ENCODE measurements at places on chromosomes 5 and 9.

DNA sequence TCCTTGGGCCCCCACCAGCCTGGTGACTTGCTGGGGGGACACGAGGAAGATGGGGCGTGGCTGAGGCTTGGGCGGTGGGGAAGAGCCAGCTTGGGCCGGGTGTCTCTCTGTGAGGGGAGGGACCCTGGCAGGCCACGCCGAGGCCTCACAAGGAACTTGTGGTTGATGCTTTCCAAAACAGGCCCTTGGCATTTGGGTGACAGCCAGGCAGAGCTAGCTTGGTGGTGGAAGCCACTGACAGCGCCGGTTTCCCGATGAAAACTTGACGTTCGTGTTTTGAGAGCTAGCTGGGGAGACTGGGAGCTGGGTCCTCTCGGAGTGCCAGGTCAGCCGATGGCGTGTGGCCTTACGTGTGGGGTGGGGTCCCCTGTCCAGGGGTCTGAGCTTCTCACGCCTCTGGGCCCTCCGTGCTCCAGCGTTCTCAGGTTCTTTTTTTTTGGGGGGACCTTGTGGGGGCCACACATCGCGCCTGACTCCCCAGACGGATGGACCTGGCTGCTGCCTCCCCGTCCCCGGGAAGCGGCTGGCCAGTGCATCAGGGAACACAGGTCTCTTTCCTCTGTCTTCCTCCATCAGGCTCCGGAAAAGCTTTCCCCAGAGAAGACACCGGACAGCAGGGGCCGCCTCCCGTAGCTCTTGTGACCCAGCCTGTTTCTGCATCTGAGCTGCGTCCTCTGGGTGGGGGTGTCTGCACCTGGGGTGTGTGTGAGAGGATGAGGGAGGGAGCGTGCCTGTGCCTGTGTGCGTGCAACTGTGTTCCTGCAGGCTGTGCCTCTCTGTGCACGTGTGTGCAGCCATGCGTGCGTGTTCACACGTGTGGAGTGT lies 129.3 kb upstream of the LPCAT1 start:
- peak; percentile 27 for DNase-seq

- no peak for DNase-seq
These were observed 639.7 kb upstream of the C9orf72 start for GRCh38 chr9:28212979-28213378.

GRCh38 chr9:38010918-38011704 lies 57.9 kb downstream of the SHB start:
- DNase-seq, result peak; percentile 24

DNA sequence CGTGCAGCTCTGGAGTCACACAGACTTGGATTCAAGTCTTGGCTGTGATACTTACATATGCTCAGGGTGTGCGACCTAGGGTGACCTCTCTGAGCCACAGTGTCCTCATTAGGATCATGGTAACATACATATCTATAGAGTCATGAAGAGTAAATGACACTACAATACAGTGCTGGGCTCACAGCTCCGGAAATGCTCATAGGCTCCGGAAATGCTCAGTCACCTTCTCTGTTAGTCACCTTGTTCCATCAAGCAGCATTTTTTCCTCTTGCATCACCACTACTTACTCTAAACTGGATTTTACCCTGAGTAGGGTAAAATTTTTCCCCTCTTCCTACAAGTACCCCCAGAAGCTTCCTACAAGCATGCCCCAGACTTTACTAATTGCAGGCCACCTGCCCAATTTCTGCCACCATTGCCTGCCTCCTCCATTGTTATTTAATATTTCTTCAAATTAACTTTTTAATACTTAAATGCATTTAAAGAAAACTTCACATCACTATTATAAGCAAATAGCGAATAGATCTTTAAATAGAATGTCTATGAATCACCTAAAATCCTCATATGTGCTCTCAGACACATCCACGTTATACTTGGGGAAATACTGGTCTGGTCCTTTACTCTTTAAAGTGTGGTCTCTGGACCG lies 147.6 kb upstream of the SPRY4 start:
- no peak for DNase-seq

DNA sequence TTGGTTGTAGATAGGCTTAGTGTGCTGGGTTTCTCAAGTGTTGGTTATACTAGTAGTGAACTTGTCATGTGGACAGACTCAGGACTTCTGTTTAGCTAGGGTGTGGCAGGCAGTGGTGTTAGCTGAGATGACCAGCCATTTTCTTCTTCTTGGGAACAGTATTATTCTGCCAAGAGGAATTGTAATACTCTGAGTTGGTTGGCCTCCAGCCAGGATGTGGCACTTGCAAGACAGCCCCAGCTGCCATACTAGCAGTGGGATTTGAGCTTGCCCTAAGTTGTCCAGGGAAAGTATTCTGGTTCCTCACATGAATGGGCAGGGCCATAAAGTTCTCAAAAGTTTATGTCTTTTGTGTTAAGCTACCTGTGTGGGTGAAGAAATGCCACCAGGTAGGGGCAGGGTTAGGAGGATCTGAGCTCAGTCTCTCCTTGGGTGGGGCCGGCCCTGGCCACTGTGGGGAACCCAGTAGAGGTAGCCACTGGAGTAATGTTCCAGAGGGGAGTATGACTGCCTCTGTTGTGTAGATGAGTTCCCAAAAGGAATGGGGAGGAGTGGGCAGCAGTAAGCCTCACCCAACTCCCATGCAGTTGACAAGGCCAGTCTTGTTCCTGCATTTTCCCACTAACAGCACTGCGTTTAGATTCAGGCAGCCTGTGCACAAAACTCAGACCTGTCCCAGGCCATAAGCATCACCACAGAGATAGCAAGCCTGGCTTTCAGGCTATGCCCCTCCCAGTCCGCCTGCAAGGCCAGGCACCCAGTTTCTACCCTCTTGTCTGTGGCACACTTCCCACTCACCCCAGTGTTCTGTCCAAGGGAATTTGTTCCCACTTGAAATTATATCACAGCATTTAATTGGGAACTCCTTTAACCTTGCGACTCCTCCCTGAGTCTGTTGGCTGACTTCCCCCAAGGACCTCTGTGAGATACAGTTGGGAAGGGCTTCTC lies 250.7 kb downstream of the ANXA1 start:
- no peak for DNase-seq

DNA sequence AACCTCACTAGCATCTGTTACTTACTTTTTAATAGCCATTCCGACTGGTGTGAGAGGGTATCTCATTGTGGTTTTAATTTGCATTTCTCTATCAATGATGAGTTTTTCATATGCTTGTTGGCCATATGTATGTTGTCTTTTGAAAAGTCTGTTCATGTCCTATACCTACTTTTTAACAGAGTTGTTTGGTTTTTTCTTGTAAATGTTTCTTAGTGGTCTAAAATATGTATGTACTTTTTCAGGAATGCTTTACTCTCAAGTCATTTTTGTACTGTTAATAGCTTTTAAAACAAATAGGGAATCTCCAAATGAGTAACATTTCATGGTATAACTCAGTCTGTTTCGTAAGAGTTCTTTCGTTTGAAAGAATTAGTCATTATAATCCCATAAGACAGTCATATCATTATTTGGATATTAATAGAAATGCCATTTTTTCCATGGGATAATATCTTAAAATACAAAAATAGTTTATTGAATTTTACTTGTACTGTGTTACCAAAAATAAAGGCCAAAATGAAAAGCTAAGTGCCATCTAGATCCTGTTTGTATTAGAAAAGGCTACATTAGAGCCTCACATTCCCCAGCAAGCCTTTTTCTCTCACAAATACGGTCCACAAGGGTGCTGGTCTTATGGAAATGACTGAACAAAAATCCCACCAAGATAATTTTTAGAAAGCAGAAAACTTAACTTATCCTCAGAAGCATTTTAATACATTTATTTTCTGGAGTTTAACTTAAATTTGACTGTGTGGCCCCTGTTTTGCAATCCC lies 247.7 kb downstream of the PJA2 start:
- no peak for DNase-seq

- no peak for DNase-seq
These were observed 123.9 kb downstream of the UNC13B start for GRCh38 chr9:35285731-35286130.

DNA sequence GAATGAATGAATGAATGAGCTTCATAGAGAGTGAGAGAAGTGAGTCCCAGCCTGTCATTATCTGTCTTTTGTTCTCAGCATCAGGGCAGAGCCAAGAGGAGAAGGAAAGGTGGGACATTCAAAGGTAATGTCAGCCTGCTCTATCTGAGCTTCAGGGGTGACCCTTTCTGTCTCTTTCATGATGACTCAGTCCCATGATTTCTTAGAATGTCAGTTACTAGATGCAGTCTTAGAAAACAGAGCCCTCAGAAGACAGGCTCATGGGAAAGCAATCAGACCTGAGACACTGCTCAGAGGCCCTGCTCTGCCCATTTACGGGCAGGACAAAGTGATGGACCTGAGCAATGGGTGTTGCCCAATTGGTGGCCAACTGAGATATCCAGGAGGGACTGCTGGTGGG lies 1.1 kb downstream of the SPATA31D1 start:
- no peak for DNase-seq

- DNase-seq, result no peak
These were observed 37.8 kb upstream of the LPAR1 start for GRCh38 chr9:111076042-111076441.

- DNase-seq, result no peak
These were observed 265.2 kb downstream of the SYK start for GRCh38 chr9:91066856-91067255.

GRCh38 chr9:129665389-129665775 lies at the start of gene PRRX2:
TSS of gene PRRX2 (plus strand) at chr9:129665647. CDS start at chr9:129665868, 221 bp downstream.
- no peak for DNase-seq

DNA sequence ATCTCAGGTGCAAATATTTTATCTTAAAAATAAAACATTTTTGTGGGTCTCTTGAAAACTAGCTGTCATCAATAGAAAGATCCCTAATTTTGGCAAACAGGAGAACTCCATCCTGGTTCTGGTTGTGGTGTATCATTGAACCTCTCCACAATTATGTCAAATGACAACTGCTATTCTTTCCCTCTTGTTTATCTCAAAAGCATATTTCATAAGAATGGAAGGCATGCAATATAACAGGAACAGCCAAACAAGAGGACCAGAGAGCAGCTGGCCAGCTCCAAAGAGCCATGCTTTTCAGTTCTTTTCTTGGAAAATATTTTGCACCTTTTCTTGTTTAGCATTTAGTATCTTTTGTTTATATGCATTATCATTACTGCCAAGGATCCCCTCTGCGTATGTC lies 125.4 kb downstream of the ADAMTS6 start:
- DNase-seq, result no peak

DNA sequence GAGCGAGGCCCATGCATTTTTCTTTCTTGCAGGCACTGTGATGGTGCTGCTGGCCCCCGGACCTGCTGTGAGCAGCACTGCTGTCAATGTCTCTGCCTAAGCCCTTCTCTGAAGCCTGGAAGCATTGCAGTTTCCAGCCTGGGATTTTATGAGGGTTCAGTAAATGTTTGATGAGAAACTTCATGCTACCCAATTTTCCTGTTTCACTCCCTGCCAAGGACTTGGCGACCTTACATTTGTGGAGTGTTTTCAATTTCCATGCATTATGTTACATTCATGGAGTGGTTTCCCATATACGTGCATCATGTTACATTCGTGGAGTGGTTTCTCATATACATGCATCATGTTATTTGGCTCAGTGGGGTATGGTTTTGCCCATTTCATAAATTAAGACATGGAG lies 90.7 kb upstream of the PTCH1 start:
- DNase-seq, result no peak

GRCh38 chr5:136720674-136721073 lies 355.3 kb upstream of the TRPC7 start:
- DNase-seq, result no peak

DNA sequence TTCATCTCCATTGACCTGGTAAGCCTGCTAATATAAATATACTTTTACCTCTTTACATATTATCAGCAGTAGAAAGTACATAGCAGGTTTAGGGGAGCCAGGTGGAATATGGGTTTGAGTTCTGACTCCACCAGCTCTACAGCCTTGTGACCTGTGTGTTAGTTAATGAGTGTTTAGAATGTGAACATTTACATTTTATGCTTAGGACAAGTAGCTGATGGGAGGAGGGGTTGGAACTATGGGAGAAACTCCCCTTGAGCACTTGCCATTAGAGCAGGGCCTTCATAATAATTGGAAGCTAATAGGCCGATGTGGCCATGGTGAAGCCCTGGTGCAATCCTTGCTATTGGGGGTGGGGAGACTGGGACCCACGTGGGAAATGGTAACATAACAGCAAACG lies 148.3 kb upstream of the NTRK2 start:
- DNase-seq, result no peak

DNA sequence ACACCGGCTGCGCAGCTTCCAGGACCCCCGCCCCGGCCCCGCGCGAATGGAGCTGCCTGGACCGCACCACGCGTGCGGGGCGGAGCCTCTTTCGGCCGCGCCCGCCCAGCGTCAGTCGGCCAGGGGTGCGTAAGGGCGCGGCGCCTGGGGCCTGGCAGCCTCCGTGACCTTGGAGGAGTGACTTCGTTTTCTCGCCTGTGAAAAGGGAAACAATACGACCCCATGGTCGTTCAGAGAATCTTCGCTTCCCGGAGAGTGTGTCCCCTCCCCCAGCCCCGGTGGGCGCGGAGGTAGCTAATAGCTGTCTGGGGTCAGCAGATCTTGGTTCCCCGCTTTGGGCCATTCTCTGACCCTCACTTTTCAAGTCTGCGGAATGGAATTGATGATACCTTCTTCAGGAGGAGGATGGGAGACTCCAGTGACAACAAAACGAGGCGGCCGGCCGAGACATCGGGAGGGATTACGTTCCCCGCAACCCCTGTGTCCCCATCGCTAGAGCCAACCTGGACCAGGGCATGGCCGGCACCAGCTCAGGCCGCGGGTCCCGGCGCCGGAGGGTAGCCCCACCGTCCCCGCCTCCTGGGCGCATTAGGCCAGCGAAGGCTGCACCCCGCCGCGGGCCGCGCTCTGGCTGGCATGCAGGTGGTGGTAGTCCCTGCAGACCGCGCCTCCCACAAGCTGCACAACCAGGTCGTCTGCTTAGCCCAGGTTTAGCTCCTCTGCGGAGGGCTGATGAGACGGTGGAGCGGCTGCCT lies 5.5 kb upstream of the CDHR2 start:
- peak; percentile 80 for DNase-seq

GRCh38 chr5:76622076-76622475 lies 1.1 kb downstream of the F2RL2 start:
- DNase-seq, result no peak

GRCh38 chr5:181246276-181247049 lies 2.8 kb upstream of the RACK1 start:
- peak; percentile 82 for DNase-seq

DNA sequence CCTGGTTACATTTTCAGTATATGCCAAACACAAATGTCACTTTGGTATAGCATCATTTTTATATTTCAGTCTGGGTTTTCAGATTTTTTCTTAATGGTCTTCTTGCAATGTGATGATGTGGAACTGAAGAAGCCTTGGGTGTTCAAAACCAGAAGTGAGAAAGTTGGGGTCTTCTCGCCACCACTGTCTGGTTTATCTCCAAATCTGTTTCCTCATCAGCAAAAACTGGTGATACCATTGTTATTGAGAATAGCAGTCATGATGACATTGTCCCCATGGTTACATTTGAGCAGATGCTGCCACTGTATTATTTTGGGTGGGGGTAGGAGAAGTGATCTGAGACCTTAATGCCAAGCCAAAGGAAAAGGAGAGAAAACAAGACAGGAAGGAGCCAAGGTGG lies 85.9 kb upstream of the MAP3K1 start:
- DNase-seq, result no peak

DNA sequence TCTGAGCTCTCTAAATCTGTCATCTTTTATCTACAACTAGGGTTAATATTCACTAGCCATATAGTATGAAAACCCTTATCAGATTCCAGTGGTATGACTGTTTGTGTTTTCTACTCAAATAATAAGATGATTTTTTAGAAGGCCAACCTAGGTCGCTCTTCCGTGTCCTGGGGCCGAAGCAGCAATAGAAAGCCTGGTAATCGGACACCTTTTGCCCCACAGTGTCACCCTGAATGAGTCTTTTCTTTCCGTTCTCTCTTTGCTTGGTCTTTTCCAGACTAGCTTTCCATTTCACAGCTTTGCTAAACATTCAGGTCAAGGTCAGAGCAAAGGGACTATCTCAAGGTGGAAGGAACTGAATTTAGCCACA lies 243.3 kb upstream of the ANKRD55 start:
- no peak for DNase-seq
